ENCODE measurements at places on chromosomes 7 and 10.
A peak's percentile ranks its signal among the peaks of the same experiment; 100 is the strongest.

- DNase-seq: peak; percentile 10
Observed at GRCh38 chr7:115911465-115911864, 119.1 kb downstream of the TFEC start.

DNA sequence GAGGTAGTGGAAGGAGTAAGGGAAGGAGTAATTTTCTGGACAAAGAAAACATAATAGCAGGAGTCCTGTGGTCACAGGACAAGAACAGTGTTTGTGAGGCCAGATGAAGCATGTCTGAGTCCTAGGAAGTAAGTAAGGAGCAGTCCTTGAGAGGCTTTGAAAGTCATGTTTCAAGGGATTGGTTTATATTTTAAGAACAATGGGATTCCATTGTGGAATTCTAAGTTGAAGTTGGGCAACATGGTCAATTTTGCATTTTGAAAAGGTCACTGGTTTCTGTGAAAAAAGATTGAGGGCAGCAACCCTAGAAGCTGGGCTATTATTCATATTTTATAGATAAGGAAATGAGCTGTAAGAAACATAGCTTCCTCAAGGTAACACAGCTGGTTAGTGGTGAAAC lies 10.8 kb upstream of the SLC25A28 start:
- DNase-seq: no peak

DNA sequence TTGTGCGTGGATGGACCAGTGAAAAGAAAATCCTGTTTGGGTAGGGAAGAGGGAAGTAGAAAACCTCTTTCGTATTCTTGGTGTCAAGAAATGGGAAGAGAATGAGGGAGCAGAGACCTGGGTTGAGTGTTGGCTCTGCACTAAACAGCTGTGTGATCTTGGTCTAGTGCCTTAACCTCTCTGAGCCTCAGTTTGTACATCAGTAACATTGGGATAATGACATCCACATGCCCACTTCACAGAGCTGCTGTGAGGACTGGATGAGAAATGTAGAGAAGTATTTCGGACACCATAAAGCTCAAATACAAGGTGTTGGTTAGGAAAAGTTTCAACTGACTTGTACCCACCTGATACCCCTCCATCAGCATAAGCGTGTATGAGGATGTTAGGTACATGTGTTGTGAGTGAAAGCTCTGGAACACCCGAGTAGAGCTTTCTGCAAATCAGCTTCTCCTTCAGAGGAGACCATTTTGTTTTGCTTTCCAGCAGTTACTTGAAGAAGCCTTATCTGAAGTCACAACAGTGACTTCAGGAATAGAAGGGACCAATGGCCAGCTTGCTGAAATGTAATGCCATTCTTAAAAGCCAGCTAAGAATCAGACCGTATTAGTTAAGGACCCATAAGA lies 11.2 kb downstream of the TRIM56 start:
- no peak for DNase-seq

DNA sequence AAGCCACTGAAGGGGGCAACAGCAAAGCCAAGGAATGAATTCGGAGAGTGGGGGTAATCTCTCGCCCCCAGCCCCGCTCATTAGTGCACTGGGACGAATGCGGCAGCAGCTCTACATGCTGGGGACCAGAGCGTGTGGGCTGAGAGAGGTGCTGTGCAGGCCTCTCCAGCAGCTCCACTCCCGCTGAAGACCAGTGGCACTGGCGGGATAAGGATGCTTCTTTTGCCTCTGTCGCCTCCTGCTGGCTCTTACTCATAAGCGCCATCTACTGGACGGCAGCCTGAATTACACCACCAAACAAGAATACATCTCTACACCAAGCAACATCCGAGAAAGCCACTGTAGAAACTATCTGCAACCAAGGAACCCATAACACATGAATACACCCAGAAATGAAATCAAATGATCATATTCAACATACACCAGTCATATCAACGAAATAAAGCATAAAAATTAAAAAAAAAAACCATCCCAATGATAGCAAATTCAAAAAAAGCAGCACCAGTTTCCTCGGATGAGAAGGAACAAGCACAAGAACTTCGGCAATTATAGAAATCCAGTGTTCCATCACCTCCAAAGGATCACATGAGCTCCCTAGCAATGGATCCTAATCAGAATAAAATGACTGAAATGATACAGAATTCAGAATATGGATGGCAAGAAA lies 79.0 kb upstream of the TMEM168 start:
- peak; percentile 15 for DNase-seq

GRCh38 chr7:63105978-63106377 lies 892.7 kb upstream of the ZNF722 start:
- no peak for DNase-seq

DNA sequence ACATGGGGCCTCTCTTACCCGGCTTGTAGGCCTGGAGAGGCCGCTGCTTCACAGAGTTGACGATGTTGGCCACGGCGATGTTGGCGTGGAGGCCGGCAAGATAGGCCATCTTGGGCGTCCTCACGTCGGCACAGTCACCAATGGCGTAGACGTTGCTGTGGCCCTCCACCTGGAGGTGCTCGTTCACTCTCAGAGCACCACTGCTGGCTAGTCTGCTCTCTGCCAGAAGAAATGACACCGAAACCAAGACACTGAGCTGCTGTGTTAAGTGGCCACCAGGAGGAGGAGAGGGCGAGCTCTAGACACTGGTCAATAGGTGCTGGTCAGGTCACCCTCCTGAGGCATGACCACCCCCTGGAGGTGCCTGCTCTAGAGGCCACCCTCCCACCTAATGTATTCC lies 17.7 kb downstream of the AIFM2 start:
- DNase-seq: no peak

DNA sequence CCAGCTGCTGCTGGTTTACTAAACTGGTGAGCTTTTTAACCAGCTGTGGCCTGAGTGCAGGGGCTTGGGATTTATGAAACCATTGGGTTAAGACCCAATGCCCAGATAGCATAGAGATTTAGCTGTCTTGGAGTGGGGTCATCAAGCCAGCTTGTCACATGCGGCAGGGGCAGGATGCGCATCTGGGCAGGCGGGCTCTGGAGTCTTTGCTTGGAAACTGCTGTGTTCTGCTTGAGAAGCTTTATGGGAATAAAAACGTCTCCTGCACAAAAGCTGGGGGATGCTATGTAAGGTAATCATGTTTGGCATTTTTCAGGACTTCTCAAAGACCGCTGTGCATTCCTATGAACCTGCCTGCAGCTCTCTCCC lies 136.3 kb downstream of the MAPK8 start:
- DNase-seq: no peak

DNA sequence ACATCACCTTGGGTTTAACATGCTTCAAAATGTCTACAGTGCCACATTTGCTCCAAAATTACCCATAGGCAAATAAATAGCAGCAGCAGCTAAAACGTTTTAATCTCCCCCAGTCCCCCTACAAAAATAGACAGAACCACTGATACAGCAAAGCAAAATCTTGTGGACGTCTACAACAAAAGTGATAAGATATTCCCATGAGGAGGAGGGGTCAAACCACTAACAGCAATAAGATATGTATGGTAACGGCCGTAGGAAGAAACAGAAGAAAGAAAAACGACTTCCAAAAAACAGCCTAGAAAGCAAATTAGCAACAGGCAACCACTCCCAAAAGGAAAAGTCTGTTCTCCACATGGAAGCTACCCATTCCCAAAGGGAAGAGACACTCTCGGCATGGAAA lies 34.5 kb upstream of the ST8SIA6 start:
- no peak for DNase-seq

DNA sequence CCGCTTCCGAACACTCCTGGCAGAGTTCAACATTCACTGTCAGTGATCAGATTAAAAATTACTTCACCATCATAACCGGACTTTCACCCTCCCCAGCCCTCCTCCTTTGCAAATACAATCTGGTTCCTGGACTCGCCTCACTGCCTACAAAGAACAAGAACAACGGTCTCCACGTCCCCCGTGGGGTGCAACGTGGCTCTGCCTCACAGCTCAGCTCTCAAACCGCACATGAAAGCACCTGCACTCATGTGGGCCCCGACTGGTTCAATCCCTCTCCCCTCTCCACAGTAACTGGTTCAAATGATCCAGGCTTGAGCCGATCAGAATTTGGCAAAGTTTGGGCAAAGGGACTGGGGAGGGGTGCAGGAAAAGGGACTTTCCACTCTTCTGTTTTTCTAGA lies 21.0 kb downstream of the ASB13 start:
- DNase-seq: no peak

GRCh38 chr7:100621554-100621953 lies 9.2 kb downstream of the MOSPD3 start:
- DNase-seq: no peak

DNA sequence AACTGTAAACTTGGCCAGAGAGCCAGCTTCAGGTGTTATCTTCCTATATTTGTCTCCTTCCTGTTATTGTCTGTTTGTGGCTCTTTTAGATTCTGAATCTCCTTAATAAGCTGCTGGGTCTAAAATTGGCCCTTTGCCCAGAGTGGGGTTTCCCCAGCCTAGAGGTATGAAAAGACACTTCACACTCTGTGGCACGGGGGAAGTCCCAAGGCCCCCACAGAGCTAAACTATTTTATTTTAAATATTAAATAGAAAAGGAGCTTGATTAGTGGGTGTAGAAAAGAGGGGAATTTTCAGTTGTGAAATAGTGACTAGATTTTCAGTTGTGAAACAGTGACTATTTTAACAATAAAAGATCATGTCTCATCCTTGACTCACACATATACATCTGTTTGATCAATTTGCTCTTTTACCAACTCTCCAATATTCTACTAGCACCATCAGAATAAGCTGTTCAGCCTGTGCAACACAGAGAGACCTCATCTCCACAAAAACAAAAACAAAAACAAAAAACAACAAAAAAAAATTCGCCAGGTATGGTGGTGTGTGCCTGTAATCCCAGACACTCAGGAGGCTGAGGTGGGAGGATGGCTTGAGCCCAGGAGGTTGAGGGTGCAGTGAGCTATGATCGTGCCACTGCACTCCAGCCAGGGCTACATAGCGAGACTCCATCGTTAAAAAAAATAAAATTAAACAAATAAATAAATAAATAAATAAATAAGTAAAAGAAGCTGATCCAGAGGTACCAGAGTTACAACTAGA lies 24.9 kb upstream of the ADO start:
- peak; percentile 18 for DNase-seq

GRCh38 chr7:45482451-45482850 lies 91.7 kb upstream of the ADCY1 start:
- DNase-seq: peak; percentile 29

GRCh38 chr10:74114041-74114448 lies 36.6 kb downstream of the AP3M1 start:
- no peak for DNase-seq

GRCh38 chr10:79377557-79378382 lies 30.5 kb downstream of the PPIF start:
- DNase-seq: no peak

DNA sequence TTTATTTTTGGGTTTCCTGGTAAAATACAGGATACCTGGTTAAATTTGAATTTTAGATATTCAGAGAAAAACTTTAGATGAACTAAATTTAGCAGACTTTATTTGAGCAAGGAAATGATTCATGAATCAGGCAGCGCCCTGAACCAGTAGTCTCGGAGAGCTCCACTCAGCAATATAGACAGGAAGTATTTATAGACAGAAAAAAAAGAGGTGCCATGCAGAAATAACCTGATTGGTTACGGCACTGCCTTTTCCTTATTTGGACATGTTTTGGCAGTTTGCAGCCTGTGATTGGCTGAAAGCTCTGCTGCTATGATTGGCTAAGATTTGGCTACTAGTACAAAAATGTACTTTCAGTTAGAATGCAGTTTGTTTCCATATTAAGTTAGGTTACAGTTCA lies 198.3 kb upstream of the DKK1 start:
- DNase-seq: peak; percentile 49

DNA sequence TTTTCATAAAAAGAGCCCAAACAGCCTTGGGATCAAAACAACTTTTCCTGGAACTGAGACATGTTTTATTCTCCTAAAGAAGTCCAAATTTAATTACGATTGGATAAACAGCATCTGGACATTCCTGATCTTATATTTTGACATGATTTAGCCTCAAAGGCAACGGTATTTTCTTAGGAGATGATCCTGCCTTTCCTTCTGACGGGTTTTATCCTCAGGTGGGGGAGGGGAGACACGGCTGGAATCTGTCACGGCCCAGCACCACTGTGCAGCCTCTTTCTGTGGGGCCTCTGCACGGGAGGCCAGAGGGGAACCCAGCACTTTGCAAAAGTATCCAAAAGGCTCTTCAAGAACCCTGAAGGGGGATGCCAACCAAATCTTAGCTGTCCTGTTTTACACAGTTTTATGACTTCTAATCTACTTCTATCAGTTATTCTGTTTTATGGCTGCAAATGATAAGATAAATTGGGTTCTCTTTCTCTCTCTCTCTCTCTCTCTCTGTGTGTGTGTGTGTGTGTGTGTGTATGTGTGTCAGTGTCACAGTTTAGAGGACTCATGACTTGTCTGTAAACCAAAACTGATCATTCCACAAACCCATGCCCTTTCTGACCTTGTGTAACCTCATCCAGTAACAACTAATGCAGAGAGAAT lies 321.1 kb upstream of the NPVF start:
- no peak for DNase-seq

DNA sequence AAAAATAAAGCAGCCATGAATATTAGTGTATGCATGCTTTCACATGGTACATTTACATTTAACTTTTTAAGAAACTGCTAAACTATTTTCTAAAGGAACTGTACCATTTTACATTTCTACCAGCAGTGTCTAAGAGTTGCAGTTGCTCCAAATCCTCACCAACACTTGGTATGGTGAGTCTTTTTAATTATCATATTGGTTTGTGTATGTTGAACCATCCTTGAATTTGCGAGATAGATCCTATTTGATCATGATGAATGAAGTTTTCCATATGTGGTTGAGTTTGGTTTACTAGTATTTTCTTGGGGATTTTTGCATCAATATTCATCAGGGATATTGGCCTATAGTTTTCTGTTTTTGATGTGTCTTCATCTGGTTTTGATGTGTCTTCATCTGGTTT lies 1057.2 kb downstream of the LRMDA start:
- DNase-seq: no peak

GRCh38 chr10:52950578-52950977 lies 178.0 kb upstream of the MBL2 start:
- DNase-seq: no peak

- DNase-seq: no peak
Observed at GRCh38 chr10:49298983-49299815, at the start of gene C10orf71. Gene C10orf71, plus strand, starts transcription at chr10:49299170. Its CDS starts 23,376 bp downstream, at chr10:49322546.

- peak; percentile 100 for DNase-seq
Observed at GRCh38 chr7:151687523-151688235, 168.0 kb upstream of the RHEB start.

GRCh38 chr7:115229401-115230105 lies 307.7 kb downstream of the MDFIC start:
- no peak for DNase-seq

GRCh38 chr10:58137813-58138212 lies 129.9 kb downstream of the IPMK start:
- DNase-seq: peak; percentile 2

- no peak for DNase-seq
Observed at GRCh38 chr7:39703144-39703543, 79.8 kb downstream of the RALA start.
